ENCODE measurements at places on chromosomes 13 and 19.

DNA sequence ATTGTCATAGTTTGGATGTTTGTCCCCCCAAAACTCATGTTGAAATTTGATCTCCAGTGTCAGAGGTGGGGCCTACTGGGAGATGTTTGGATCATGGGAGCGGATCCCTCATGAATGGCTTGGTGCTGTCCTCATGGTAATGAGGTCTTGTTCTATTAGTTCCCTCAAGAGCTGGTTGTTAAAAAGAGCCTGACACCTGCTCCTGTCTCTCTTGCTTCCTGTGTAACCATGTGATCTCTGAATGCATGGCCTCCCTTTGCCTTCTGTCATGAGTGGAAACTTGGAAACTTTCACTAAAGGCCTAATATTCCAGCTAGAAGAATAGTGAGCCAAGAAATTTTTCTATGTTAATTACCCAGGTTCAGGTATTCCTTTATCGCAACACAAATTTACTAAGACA, 311.4 kb upstream of the ATXN8OS start:
- no peak for DNase-seq

DNA sequence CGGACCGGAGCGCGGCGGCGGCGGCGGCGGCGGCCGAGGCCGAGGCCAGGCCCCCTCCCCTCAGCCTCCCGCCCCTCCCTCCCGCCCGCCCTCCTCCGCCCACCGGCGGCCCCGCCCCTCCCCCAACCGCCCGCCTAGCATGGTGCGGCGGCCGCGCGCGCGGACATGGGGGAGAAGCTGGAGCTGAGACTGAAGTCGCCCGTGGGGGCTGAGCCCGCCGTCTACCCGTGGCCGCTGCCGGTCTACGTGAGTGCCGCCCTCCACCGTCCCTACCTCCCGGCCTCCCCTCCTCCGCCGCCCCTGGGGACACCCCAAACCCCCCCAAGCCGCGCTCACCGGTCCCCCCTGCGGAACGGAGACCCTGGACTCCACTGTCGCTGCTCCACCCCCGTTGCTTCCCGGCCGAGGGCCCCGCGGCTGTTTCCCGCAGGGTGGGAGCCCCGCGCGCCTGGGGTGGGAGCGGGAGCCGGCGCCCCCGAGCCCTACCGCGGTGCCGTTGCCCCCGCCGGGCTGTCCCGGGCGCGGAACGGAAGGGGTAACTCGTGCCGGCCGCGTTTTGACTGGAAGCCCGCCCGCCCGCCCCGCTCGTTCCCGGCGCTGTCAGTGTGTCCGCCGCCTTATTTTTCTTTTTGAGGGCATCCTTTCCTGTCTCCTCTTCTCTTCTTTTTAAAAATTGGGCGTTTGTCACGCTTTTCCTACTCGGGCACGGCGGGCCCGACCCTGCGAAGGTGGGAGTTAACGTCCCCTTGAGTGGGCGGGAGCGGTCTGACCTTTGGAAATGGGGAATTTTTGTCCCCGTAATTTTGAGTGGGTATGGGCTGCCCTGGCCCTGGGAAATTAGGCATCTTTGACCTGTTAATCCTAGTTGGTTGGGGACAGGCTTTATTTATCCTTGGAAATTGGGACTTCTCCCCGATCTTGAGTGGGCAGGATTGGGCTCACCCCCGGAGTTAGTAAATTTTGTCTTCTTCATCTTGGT, 576 bp downstream of the DOT1L start:
- no peak for DNase-seq

DNA sequence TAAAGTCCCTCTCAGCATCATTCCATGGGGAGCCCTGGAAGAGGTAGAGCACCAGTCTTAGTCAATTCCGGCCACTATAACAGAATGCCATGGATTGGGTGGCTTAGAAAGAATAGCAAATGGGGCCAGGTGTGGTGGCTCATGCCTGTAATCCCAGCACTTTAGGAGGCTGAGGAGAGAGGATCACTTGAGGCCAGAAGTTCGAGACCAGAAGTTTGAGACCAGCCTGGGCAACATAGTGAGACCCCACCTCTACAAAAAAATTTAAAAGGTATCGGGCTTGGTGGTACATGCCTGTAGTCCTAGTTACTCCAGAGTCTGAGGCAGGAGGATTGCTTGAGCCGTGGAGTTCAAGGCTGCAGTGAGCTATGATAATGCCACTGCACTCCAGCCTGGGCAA, 25.0 kb upstream of the SIN3B start:
- DNase-seq, result no peak

GRCh38 chr13:86870444-86870843, 800.7 kb upstream of the SLITRK5 start:
- DNase-seq, result no peak

DNA sequence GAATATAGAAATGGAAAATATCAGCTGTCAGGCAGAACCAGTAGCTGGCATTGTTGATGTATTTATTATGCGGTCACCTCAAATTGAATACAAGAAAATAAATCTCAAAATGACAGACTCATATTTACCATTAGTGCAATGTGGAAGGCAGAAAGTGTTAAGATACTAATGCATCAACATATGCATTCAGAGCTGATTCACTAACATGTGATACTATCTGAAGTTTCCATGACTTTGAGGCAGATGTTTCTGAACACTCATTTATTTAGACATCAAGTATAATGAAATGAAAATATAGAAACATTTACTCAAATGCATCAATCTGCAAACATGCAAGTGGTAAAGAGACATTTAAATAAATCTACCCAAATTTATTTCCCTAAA, 474.2 kb upstream of the SLC10A2 start:
- DNase-seq, result no peak

GRCh38 chr19:54047616-54048015, 16.1 kb downstream of the VSTM1 start:
- DNase-seq, result no peak

- no peak for DNase-seq
Measured at GRCh38 chr13:112175162-112176075, 108.5 kb downstream of the SOX1 start.

DNA sequence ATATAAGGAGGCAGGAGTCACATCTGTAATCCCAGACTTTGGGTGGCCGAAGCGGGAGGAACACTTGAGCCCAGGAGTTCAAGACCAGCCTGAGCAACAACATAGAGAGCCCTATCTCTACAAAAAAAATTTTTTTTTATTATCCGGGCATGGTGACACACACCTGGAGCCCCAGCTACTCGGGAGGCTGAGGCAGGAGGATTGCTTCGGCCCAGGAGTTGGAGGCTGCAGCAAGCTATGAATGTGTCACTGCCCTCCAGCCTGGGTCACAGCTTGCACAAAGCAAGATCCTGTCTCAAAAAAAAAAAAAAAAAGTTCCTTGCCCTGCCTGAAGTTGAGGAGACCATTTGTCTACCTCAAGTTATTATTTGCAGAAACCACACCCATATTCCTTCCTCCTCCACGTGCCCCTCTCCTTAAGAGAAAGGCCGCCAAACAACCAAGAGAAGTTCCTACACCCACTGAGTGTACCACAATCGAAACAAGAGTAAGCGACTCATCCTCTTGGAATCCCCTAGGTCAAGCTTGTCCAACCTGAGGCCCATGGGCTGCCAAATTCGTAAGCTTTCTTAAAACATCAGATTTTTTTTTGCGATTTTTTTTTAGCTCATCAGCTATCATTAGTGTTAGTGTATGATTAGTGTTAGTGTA, 2.2 kb downstream of the ABCC4 start:
- DNase-seq, result no peak

- DNase-seq, result no peak
Measured at GRCh38 chr19:5308451-5309437, 31.9 kb downstream of the PTPRS start.

DNA sequence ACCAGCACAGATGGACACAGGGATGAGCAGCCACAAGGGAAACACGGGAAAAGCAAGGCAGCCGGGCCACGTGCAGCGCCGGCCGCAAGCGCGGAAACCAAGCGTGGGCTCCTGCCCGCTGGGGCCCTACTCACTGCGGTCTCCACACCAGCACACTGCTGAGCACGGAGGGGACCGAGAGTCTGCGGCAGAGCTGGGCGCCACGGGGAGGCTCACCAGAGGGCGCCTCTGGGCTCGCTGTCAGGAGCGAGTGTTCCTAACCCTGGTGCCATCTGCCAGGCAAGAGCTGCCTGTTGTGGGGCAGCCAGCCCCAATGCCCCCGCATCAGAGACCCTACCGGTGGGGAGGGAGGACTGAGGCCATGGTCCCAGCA, 26.5 kb downstream of the MPND start:
- peak; percentile 65 for DNase-seq

GRCh38 chr13:44237881-44238421, 135.7 kb upstream of the SERP2 start:
- no peak for DNase-seq

DNA sequence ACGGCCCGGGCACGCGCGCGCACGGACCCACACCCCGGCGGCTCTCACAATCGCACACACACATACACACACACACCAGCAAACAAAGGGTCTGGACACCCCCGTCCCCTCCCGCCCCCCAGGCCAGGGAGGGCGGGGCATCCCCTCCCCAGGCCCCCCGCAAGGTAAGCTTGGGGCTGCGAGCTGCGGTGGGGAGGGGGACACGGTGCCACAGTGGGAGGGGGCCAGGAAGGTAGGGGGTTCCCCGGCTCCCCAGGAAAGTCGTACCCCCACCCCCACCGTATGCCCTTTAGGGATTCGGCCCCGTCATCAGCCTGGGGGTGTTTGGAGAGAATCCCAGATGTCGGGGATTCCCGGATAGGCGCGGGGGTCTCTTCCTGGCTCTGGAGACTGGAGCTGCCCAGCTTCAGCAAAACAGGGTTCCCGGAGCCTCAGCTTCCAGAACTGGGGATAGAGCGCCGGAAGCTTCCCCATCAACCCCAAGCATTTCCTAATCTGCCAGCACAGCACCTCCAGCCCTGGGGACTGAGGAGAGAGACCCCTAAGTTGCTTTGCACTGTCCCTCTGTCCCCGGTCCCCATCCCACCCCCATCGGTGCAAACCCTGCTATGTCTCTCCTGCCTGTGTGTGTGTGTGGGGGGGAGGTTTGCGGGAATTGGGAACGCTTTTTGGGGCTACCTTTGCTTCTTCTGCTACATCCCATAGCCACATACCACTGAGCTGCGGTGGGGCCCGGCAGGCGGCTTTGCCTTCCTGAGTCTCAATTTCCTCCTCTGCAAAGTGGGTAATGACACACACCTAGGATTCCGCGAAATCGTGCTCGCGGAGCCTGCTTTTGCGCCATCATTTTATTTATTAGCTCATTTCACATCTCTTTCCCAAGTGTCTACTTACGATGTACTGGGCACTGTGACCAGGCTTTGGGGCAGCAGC, 1.8 kb upstream of the CDC37 start:
- DNase-seq, result no peak

GRCh38 chr13:72782717-72783116, 784 bp downstream of the PIBF1 start:
- DNase-seq, result no peak

DNA sequence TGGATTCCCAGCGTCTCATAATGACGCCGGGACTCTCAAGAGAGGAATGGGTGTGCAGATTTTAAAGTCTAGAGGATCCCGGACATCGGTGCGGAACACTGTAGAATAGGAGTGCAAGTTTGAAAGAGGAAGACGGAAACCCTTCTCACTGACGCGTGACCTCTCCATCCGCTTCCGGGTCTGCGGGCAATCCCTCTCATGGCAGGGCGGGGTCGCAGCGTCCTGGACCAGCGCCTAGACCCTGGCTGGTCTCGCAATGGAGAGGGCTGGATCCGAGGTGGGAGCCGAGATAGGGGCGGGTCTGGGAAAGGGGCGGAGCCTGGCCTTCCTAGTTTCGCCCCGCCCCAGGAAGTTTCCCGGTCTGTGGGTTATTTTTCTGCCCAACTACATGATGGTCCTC, 4.6 kb upstream of the ZNF845 start:
- no peak for DNase-seq

Data from GDM1 (cell line).